Activated naive CD4-positive, alpha-beta T cell (primary cell): ENCODE measurements at places on chromosomes 4 and X.

GRCh38 chrX:85365370-85365995 lies 14.0 kb downstream of the POF1B start:
- DNase-seq, result no peak

GRCh38 chr4:182179751-182180150 lies 63.5 kb upstream of the TENM3 start:
- no peak for DNase-seq

DNA sequence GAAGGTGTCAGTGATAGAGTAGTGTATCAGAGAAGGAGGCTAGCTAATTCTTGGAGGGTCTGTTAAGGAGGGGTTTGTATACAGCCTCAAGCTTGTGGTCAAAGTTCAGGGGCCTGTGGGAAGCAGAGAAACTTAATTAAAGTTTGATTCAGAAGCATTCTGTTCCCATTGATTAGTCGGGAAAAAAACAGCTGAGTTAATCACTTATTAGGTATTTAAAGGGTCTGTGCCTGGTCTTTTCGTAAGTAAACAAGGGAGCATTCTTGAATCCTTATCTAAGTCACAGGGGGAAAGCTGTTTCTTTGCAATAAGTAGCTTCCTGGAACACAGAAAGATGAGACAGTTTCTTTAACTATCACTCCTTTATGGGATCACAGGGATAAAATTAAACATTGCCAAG lies 492.1 kb downstream of the PCDH10 start:
- DNase-seq, result no peak

GRCh38 chr4:125101719-125102118 lies 213.0 kb upstream of the FAT4 start:
- no peak for DNase-seq

DNA sequence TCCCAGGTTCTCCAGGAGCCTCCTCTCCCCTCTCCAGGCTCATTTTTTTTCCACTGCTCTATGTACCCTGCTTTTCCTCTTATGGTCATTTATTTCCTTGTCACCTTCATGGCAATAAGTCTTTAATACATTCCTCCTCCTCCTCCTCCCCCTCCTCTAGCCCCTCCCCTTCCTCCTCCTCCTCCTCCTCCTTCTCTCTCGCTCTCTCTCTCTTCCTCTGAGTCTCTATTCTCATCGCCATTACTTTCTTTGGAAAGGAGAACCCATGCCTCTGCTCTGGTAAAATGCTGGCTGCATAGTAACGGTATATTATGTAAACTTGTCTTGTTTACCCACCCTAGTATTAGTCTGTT lies 35.7 kb downstream of the ARHGAP24 start:
- no peak for DNase-seq

GRCh38 chr4:158775091-158775651 lies 6.3 kb downstream of the FNIP2 start:
- no peak for DNase-seq

DNA sequence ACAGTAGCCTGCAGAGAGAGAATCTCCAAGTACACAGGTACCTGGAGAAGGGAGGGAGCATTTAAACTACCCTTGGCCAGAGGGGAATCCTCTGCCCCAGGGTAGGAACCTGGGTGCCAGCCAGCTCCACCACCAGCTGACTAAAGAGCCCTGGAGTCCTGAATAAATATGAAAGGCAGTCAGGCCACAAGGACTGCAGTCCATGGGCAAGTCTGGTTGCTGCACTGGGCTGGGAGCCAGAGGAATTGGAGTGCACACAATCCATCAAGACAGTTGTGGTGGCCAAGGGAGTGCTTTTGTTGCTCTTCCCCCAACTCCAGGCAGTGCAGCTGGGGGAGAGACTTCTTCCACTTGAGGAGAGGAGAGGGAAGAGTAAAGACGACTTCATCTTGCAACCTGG lies 172.5 kb downstream of the HNRNPD start:
- DNase-seq, result no peak

GRCh38 chr4:121873604-121874003 lies 3.3 kb upstream of the BBS7 start:
- no peak for DNase-seq

DNA sequence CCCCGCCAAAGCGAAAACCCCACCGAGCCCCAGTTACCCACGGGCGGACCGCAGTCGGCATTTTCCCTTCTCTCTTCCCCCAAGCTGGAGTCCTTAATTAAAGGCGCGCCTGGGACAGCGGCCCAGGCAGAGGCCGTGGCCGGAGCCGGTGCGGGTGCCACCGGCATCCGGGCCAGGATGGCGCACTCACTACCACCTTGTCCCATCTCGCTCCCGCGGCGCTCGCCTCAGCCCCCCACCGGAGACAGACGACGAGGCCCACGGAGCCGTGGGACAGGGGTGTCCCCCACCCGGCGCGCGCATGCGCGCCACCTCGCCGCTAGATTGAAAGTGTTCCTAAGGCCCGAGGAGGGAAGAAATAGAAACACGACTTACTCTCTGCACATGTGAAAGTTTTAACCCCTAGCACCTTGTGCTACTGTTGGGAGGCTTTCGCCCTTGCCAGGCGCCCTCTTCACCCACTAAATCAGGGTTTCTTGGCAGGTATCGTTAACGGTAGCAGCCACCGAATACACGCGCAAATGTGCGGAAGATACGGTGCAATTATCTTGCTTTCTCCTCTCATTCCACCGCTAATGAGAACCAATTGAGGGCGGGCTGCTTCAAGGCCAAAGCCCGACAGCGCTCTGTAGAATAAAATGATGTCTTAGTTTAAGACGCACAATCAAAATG lies 64.3 kb upstream of the CCDC160 start:
- DNase-seq, result peak; percentile 1

GRCh38 chrX:68784816-68785215 lies 44.0 kb upstream of the EFNB1 start:
- DNase-seq, result no peak

DNA sequence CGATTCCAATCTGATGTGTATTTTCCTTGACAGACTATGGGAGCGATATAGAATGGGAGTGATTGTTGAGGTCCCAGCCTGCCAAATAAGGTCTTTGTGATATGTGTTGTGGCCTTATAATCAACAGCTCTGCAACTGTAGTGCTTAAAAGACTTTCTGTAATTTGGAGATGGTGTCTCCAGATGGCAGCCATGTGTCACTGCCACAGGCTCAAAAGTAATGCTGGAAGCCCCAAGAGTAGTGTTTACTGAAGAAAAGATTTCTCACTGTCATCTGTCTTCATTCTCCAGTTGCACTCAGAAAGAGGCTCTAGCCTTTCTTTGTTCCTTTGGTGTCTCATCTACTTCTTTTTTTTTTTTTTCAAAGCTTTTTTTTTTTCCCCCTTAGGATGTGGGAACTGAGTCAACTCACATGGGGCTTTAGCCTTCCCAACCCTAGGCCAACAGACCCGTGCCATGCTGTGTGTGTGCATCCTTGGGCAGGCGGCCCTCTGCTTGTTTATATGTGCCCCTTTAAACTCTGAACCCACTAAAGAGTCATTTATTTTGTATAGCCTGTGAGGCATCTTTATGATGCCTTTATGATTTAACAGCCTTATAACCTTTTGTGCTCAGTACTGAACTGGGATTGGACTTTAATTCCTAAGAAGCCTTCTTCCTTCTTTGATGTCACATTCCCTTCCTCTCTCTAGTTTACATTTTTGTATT lies 15.6 kb downstream of the SRPX2 start:
- no peak for DNase-seq

DNA sequence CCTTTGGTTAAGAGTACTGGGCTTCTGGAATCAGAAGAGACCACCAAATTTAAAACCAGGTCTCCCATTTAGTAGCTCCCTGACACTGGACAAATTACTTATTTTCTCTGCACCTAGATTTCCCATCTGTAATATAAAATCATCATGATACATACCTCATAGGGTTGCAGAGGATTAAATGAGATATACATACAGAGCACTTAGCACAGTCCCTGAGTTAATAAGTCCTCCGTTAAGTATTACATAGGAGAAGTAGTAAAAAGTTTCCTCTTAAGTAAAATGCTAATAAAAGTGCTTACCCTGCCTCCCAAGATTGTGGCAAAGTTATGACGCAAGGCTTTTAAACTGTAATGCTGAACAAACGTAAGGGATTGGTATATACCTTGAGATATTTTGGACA lies 539 bp upstream of the CHIC1 start:
- no peak for DNase-seq

- DNase-seq, result no peak
Observed at GRCh38 chrX:38080808-38081207, 74.5 kb downstream of the SYTL5 start.

- DNase-seq, result no peak
Observed at GRCh38 chr4:6916587-6917460, 7.2 kb downstream of the TBC1D14 start.

DNA sequence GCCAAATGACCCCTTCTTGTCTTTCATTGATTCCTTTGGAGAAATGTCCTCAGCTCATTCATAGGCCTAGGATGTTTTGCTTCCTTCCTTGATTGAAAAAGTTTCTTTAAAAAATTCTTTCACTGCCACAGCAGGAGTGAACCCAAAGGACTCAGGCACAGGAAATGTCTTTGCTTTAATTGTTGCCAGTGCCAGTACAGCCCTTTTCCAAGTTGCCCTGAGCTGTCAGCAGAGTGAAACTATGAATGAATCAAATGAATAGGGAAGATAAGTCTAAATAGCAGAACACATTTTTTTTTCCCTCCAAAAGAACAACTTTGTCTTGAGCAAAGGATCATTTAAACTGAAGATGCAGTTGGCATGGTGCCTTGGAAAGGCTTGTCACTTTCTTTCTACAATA lies 63.8 kb upstream of the SLC4A4 start:
- no peak for DNase-seq

- no peak for DNase-seq
Observed at GRCh38 chr4:166977596-166977995, 256.7 kb downstream of the SPOCK3 start.

DNA sequence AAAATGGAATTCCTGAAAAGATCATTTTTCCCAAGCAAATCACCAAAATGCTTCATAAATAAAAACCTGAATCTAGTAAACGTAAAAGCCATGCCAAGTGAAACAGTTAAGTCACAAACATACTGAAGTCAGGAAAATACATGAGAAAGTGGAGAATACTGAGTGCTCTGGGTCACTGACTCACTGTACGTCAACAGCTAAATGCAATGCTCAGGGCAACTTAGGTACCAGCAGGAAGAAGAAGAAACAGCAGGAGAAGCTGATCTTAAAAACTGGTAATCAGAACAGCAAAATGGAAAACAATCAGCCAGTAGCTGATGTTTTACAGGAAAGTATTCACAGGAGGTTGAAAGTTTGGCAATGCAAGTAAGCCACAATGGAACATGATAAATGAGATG lies 252.6 kb upstream of the ETNPPL start:
- DNase-seq, result no peak

DNA sequence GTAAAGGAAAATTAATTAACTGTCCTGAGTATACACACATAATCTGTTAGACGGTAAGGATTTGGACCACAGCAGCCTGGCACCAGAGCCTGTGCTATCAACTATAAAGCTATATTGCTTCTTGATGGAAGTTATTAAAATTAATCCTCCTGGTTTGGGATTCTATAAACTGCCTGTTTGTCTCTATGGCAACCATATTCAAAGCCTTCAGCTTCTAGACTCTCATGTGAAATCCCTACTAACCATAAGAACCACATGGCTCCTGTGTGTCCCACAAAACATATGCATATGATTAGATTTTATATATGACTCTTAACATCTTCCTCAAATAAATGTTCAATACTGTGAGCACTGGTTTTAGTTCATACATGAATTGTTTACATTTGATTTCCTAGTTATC lies 380.8 kb downstream of the ANKRD50 start:
- no peak for DNase-seq

- DNase-seq, result no peak
Observed at GRCh38 chr4:185405296-185405999, 8.8 kb downstream of the ANKRD37 start.

GRCh38 chrX:37676811-37677210 lies 8.8 kb upstream of the XK start:
- DNase-seq, result no peak

GRCh38 chrX:3393581-3394111 lies 47.2 kb upstream of the MXRA5 start:
- DNase-seq, result no peak

DNA sequence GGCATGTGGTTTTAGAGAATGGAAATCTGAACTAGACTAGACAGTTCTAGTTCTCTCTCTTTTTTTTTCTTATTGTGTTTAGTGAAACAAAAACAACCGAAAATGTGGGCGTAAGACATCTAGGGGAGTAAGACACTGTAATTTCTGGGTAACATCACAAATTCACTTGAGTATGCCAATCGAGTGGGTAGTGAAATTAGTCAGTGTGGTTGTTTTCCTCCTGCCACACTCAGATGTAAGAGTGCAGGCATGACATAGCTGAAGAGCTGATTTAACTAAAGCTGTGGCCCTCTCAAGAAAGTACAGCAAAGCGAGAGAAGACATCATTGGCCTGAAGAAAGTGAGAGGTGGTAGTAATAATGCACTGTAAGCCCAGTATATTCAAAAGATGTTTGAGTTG lies 1585.3 kb upstream of the AGA start:
- no peak for DNase-seq

DNA sequence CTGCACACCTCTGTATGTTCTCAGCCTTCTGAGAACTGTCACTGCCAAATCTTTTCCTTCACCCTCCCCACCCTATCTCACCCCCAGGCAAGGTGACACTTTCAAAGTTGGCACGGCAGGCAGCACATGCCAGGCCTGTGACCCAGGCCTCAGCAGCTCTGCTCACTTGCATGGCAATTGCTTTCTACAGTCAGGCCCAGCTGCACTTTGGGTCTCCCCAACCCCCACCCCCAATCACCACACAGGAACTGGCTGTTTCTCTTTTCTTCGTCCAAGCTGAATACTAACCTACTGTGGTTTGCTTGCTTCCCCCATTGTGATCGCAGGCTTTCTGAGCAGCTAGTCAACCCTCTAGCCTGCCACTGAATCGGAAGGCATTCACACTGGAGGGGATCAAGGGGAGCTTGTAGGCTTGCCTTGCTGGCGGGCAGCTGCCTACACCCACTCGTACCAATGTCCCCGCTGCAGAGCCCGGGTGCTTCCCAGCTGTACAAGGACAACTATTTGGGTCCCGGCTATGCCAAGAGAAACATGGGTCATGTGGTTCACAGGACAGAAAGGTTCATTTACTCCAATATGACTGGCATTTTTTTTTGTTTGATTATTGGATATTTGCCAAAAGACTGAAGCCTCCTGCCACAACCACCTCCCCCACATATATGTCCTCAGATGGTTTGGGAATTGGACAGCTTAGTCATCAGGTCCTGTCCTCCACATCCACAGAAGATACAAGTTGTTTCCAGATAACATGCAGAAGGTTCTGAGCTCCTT lies 28.1 kb downstream of the SLC25A43 start:
- no peak for DNase-seq

DNA sequence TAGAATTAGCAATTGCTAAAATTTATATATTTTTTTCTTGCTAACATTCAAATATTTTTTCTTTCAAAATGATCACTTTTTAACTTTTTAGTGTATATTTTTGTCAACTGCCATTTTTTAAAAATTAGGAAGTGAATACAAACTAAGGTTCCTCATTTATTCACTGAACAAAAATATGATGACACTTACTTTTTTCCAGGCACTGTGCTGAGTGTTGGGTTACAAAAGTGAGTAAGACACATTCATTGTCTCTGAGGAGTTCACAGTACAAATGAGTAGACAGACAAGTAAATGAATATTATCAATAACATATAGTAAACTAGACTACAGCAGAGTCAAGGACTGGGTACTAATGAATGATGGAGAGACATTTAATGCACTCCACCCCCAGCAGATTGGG lies 543.5 kb downstream of the PDHA2 start:
- no peak for DNase-seq

GRCh38 chr4:183798301-183799253 lies 106.5 kb upstream of the STOX2 start:
- no peak for DNase-seq

- peak; percentile 57 for DNase-seq
Observed at GRCh38 chrX:130024127-130024526, 41.7 kb downstream of the BCORL1 start.
